ENCODE measurements at places on chromosomes 2 and 18.

GRCh38 chr18:63292831-63293683, 26.5 kb downstream of the BCL2 start:
- peak; percentile 29 for DNase-seq

DNA sequence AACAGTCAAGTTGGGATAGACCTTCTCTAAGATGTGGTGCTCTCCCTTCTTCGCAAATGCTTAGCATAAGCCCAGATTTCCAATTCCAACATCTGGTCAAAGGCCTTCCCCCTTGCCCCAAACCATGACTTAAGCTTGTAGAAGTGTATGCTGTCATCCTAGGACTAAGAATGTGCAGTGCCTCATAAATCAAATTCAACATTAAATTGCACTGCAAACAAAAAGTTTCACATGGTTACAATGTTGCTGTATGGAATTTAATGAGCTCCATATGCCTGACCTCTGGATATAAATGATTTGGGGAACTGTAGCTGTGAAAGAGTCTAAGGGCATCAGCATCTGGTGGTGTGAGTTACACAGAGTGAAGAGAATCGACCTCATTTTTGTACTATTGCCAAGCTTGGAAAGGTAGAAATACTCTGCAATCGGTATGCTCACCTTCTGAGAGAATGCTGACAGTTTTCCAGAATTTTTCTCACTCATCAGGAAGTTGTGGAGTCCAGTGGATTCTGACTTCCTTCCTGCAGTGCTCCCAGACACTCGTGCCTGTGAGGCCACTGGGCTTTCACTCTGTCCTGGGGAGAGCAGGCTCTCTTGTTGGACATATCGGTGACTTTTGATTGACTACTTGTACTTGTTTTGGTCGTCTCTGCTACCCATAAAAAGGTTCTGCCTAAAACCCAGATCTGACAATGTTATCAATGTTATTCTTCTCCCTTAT, 40.6 kb downstream of the FASTKD2 start:
- DNase-seq = no peak

DNA sequence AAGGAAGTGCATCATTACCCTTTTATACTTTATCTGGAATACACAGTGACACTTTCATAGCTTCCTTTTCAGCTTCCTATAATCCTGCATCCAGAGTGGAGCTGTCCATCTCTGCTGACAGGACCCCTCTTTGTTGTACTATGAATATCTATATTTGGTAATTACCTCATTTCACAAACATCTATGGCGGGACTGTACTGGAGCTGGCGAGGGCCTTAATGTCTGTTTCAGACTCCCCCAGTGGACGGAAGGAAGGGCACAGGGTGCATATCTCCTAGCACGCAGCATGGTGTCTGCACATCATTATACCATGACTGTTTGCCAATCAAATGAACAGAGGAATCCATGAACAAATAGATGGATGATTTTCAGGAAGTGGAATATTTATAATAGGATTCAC, 142.3 kb downstream of the SOX11 start:
- no peak for DNase-seq

DNA sequence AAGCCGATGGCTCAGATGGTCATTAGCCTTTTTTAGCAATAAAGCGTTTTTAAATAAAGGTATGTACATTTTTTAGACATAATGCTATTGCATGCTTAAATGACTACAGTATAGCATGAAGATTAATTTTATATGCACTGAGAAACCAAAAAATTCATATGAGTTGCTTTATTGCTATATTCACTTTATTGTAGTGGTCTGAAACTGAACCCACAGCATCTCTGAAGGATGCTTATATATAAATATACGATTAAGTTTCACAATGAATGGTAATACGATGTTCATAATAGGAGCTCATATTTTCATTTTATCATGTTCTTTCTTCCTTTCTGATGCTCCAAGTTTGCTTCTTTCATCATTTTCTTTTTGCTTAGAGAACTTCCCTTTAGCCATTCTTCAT, 132.8 kb downstream of the DNAH6 start:
- no peak for DNase-seq

GRCh38 chr2:17617955-17618354, 77.5 kb downstream of the VSNL1 start:
- no peak for DNase-seq

GRCh38 chr2:171237751-171238505, 77.2 kb upstream of the TLK1 start:
- no peak for DNase-seq

GRCh38 chr2:28976584-28976983, 4.5 kb upstream of the TOGARAM2 start:
- no peak for DNase-seq

GRCh38 chr2:54864096-54864495, 140.6 kb downstream of the EML6 start:
- no peak for DNase-seq

All from activated T-cell treated with anti-CD3 and anti-CD28 coated beads for 48 hours (primary cell).